Retina (tissue), 1 donor: ENCODE measurements at places on chromosomes 7 and 10.

DNA sequence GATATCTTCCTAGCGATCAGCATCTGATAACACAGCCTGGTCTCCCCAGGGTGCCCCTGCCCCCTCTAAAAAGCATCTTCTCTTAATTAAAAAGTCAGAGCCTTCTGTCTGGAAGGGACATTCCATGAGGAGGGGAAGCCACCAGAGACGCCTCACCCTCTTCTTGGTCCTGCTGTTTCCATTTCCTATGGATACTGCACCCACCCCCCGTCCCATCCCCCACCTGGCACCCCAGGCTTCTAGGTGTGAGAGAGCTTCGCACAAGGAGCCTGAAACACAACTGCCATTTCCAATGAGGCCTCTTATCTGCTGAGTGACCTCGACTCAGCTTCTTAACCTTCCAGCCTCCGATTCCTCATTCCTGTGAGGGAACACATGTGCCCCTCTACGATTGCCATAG, 51.4 kb downstream of the COL13A1 start:
- DNase-seq = no peak

- DNase-seq = no peak
These were observed 159.4 kb downstream of the MLLT10 start for GRCh38 chr10:21693418-21693817.

DNA sequence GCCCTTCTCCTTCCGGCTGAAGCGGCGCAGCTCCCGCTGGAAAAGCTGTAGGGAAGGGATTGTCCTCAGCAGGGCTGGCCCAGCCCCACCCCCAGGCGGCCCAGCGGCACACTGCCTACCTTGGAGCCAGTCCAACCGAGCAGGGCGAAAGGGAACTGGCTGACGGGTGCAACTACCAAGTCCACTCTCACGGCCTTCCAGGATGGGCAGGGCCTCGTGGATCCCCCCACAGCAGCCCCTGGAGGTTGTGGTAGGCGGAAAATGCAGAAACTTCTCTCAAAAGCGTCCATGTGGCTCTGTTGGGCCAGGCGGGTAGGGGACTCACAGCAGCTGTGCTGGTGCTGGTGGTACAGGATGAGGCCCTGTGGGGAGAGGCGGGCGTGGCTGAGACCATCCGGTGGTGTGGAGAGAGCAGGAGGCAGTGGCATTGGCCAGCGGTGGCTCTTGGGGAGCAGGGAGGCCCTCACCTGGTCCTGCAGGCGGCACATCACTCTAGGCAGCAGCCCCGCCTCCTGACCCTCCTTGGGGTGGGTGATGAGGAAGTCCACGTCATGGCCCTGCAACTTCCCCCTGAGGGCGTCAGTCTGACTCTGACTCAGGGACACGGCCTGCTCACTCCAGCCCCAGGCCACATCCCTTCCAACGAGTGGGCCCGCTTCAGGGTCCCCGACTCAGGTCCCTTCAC, 8.4 kb upstream of the PGAM2 start:
- DNase-seq = no peak

DNA sequence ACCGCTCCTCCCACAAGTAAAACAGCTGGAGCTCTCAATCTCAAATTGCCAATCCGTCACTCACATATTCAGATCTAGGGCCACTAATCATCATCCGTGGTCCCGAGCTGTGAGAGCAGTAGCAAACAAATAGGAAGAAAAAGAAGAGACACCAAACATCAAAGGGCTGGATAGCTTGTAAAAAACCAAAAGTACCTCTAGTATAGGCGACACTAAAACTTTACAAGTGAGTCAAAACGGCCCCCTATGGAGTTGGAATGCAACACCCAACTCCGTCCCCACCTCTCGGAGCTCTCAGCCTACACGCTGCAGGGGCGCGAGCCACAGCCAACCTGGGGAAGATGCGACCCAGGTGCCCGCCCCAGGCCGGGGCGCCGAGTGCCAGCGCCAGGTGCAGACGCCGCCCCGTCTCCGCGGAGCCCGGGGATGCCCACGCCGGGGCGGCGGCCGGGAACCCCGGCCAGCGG, 581 bp downstream of the FAM3C start:
- no peak for DNase-seq

DNA sequence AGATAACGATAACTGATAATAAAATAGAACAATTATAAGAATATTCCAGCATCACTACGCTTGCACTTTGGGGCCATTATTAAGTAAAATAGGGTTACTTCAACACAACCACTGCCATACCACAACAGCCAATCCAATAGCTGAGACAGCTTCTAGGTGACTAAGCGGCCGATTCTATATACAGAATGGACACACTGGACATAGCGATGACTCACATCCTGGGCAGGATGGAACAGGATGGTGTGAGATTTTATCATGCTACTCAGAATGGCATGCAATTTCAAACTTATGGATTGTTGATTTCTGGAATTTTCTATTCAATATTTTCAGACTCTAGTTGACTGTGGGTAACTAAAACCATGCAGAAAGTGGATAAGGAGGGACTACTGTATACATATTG, 920.9 kb downstream of the LRMDA start:
- no peak for DNase-seq

- peak; percentile 82 for DNase-seq
These were observed 328.2 kb downstream of the TNS3 start for GRCh38 chr7:47253650-47254080.

GRCh38 chr10:114609518-114610426, 48.3 kb downstream of the ABLIM1 start:
- no peak for DNase-seq

DNA sequence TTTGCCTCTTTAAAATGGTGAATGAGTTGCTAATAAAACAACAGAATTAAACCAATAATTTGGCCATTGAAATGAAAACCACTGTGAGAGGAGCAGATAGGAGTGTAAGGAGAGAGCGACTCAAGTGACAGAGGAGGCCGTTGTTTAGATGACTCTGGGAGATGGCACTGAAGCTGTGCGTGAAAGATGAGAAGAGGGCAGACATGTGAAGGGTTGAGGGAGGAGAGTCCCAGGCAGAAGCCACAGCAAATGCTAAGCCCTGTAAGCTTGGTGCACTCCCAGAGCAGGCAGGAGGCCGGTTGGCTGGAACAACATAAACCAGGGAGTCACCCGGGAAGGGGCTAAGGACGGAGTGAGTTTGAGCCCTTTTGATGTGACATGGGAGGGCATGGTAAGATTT, 814 bp upstream of the OPALIN start:
- no peak for DNase-seq

DNA sequence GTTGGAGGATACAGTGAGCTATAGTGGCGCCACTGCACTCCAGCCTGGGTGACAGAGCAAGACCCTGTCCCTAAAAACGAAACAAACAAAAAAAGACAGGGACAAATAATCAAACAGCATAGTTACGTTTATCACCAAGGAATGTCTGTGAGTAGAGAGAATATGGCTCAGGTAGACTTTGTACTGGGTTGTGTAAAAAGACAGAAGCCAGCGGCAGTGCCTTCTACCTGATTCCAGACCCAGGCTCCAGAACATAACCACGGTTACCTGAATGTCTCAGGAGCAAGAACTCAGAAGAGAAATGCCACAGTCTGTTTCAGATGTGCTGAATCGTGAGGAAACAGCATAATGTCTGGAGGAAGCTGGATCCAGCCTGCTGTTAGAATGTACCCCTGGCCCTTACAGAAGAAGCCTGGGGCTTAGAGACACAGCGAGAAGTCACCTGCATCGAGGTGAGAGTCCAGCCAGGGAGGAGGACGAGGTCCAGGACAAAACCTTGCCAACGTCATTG, 60.9 kb upstream of the KAT6B start:
- DNase-seq = no peak

- no peak for DNase-seq
These were observed 197.2 kb upstream of the FRMD4A start for GRCh38 chr10:14527915-14528314.

DNA sequence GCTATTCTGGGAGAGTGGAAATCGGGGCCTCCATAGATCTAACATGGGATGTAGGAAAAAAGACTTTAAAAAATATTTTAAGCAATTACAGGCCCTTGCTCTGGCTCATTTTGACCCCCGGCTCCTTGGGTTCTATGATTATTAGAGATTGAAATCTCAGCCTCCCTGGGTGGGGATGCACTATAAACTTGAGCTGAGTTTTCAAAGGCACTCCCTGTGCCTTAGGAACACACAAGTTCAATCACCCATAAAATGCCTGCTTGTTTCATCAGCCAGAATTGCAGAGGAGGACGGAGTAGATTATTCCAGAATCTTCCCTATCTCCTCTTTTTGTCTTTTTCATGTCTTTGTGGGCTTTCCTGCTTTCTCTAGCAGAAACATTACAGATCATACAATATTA, 145.4 kb downstream of the CUBN start:
- no peak for DNase-seq

DNA sequence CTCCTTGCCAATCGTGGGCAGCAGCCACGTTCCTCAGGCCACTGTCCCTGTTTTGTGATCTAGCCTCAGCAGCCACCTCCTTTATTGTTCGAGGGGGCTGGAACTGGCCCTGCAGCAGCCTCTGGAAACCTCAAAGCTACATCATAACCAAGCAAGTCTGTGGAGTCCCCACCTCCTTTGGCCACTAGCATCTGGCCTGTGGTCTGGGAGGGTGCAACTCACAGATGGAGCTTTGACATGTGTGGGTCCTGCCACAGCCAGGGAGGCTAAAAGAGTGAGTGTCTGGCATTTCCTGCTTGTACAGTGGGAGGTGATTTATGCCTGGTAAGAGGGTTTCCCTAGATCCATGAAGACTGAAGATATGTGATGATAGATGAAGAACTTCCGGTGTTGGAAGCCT, 32.3 kb upstream of the NUB1 start:
- no peak for DNase-seq

DNA sequence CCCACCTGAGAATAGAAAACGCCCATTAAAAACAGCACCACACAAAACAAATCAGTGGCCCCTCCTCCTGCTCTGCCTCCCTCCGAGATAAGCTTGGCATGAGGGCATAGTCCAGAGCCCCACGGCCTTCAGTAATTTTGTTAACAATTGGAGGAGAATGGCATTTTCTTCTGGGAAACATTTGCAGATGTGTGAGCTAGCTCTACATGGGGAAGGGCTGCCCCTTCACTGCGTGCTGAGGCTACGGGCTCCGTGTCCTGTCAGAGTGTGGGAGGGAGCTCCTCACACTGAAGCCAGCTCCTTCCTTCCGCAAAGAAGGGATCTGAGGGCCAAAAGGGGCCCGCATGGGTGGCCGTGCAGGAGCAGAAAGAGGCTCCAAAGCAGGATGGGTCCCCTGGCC, 15.2 kb downstream of the GRK5 start:
- peak; percentile 29 for DNase-seq

GRCh38 chr10:36476399-36476798, 649.0 kb upstream of the ANKRD30A start:
- no peak for DNase-seq

- no peak for DNase-seq
These were observed 707 bp upstream of the GHITM start for GRCh38 chr10:84138478-84139125.

DNA sequence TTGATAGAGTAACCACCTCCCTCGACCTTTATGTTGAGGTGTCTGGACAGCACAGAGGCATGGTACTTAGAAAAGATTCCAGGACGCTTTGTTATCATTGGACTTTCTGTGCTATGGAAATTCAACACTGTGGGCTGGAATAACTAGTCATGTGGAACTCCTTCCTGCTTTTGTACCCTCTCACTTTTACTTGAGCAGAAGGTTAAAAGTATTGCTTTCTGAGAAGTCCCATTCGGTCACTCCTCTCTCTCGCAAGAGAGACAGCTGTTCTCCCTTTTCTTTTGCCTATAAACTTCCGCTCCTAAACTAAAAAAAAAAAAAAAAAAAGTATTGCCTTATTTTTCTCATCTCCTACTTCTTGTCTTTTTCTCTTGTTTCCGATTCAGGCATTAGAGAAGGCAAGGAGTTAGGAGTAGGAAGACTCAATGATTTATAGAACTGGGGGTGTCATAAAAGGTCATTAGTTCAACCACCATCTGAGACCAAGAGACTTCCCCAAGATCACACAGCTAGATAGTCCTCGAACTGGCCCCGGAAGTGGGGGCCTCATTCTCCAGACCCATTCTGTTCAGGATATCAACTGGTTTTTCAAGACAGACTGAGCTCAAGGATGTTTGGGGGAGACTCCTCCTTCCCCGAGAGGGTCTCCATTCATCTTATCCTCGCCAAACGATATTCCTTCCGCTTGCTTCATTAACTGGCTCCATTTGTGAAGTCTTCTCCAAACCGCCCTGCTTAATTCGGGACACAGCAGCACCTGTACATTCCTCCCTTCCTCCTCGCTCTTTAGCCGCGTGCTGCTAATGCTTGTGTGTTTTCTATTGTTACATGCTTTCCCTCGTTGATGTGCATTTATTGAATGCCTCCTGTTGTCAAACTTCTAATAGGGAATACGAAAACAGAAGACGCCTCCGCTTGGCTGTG, 995 bp upstream of the INPP5F start:
- DNase-seq = no peak

DNA sequence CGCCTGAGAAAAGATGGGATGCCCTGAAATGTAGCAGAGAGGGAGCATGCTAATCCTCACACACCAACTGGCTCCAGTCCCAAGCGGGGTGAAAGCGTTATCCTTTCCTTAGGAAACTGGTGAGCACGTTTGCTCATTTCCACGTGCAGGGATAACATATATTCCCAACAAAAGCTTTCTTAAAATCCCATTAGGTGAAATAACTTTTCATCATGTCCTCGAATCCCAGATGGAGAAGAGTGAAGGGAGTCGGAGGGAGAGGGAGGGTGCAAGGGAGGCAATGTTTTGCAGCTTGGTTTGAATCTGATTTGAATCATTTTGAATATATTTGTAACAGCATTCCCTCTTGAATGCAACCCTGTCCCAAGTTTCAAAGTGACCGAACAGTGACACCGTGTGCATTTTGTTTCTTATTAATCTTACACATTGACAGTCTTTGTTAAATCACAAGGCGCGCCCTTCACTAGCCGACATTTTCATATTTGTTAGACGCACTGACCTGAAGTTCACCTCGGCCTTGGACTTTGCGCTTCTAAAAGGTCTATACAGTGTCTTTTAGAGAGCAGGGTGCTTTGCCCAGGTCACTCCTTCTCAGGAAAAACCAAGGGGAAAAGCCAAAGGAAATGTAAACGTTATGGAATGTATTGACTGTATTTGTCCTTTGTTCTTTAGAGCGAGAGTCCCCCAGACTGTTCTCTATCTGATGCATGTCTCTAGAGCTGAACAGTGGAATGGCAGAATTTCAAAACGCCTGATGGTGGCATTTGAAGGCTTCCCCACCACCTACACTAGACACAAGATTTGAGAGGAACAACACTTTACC, 3.1 kb upstream of the HOXA4 start:
- DNase-seq = no peak

DNA sequence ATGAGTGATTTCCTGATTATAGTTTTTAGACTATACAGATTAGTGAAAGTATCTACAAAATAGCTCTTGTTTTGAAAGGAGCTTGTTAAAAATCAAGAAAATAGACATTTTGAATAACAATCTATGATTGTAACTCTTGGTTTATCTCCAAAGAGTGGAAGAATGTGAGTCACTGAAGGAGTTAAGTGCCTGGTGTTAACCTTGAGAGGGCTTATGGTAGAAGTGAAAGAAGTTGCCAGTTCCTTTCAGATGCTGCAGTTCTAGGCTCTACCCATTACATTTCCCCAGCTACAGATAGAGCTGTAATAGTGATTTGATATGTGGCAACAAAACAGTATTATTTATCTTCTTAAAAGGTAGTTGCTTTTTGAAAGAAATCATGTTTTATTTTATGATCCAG, 12.7 kb downstream of the NRBF2 start:
- DNase-seq = no peak

GRCh38 chr7:27784399-27785053, 44.6 kb downstream of the TAX1BP1 start:
- peak; percentile 22 for DNase-seq
